CD8-positive, alpha-beta memory T cell (primary cell): ENCODE measurements at places on chromosomes 3 and 15.
A peak's percentile ranks its signal among the peaks of the same experiment; 100 is the strongest.

DNA sequence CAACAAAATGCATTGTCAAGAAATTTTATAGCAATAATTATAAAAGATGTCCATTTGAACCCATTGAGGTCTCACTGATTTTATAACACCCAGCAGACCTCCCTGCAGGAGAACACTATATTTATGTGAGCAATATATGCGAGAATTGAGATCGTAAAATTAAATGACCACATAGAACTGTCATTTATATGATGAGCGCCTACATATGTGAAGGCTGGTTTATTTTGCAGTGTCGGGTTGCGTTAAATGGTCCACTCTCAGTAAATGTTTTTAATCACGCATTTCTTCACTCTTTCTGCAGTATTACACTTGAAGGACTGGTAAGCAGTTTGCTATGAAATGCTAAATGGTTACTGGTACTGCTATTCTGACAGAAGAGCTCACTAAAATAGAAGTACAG lies 408.5 kb upstream of the AGTR1 start:
- DNase-seq: no peak

GRCh38 chr3:25000971-25001591 lies 427.0 kb upstream of the RARB start:
- no peak for DNase-seq

GRCh38 chr3:56915966-56916586 lies 114.3 kb upstream of the ARHGEF3 start:
- DNase-seq: peak; percentile 59

DNA sequence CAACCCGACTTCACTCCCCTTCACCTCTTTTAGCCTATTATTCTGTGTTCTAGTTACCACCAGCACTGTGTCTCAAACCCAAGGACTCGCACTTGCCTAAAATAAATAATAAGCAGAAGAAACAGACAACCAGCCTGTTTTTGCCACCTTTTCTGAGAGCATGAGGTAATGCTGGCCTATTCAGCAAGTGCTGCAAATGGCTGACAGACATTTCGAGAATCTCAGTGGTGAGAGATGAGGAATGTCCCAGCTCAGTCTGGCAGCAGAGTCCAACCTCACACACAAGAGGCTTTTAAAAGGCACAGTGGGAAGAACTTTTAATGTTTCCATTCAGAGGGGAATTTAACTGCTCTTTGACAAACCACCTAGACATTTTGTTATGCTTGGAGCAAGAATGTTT lies 143.3 kb upstream of the GMNC start:
- no peak for DNase-seq

GRCh38 chr3:4495294-4496086 lies 2.3 kb downstream of the ITPR1 start:
- DNase-seq: no peak

- DNase-seq: no peak
Measured at GRCh38 chr3:152499791-152500385, 231.2 kb downstream of the MBNL1 start.

DNA sequence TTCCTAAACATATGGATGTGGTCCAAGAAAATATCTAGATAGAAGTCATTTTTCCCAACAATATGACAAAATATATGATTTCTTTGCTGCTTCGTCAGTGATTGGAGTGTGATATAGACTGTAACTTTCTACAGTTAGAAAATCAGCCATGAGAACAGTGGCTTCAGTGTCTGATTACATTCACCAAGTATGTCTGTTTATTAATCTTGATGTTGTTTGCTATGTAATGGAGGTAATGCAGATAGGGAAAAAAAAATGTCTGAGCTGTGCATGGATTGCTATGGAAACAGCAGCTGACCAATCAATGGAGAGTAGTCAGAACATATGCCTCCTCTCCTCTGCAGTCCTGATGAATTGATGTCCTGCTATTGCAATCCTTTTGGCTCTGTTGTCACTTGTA lies 72.3 kb upstream of the GAP43 start:
- no peak for DNase-seq

DNA sequence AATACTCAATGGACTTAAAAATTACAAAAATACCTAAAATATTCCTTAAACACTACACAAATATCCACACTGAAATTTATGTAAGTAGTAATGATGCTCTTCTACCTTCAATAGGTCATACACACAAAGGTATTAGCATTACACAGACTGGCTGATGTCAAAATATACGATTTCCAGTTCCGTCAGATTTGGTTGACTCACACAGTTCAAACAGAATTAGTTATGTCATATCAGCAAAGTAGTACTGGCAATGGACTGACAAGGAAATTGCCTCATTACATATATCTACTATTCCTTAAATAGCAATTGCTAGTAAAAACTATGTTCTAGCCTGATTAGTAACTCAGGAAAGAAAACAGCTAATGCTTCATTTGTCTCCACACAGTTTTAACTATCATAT lies 70.8 kb downstream of the ADAM10 start:
- DNase-seq: no peak

- DNase-seq: no peak
Measured at GRCh38 chr3:61864886-61865285, 303.5 kb downstream of the PTPRG start.

DNA sequence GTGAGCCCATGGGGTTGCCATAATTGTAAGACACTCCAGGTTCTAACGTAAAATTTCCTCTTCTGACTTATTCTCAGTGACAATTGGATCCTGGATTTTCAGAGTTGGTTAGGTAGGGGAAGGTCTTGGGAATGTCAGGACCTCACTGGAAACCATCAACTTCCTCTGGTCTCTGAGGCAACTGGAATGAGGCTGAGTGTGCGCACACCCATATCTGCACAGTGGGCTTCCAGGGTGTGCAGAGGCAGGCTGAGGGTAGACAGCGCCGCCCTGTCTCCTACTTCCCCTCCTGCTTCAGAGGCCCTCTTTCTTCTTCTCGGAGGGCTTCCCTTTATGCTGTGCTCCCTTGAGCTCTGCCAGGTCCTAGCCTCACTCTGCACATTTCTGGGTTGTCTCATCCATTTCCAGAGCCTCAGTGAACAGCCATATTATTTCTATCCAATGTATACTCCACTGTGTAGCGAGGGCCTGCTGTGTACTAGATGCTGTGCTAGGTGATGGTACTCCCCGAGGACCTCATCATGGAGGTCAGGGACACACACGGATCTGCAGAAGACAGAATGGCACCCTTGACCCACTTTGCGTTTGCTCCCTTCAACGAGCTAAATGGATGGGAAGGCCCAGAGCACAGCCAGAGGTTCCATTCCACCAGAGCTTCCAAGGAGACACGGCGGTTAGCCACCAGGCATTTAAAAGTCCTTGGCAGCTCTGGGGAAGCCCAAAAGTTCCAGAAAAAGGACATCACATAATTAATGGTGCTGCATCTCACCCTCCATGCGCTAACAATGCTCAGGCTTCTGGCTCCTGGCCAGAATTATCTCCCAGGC lies 18.3 kb downstream of the ACAA1 start:
- no peak for DNase-seq

- no peak for DNase-seq
Measured at GRCh38 chr3:32290619-32291018, 52.1 kb downstream of the CMTM8 start.

DNA sequence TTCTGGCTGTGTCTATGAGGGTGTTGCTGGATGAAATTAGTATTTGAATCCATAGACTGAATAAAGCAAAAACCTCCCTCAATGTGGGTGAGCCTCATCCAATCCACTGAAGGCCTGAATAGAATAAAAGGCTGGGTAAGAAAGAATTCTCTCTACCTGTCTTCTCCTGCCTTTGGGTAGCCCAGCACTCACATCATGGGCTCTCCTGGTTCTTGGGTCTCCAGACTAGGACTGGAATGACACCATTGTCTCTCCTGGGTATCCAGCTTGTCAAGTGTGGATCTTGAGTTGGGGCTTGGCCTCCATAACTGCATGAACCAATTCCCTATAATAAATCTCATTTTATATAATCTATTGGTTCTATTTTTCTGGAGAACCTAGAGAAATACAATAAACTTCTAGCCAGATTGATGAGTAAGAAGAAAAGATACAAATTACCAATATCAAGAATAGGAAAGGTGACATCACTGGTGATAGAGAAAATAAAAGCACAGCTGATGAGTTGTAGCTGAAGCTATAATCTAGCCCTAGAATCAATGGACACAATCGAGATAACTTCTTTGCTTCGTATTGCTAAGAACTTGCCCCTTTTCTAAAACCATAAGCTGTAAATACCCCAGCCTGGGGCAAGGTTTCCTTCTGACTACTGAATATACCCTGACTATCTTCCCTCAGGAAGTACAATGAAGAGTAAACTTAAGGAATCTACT lies 106.4 kb downstream of the ANO10 start:
- DNase-seq: no peak

DNA sequence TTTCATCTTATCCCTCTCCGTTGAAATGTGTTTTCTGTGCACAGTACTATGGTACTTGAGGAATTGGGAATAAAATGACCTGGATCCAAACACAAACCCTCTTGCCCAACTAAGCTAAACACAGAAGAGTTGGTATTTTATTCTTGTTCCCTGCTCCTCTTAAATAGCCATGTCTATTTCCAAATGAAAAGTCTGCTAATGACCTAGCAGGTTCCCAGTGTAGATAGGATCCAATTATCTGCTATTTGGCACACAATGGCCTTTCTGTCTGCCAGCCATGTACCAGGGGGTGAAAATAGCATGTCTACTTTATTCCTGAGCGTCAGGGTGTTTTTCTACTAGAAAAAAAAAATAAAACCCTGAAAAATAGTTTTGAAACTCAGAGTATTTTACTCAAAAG lies 657.0 kb upstream of the NAALADL2 start:
- DNase-seq: no peak

GRCh38 chr3:17980863-17981262 lies 238.4 kb upstream of the TBC1D5 start:
- no peak for DNase-seq

GRCh38 chr15:68479406-68479805 lies 47.4 kb upstream of the ITGA11 start:
- DNase-seq: no peak

- no peak for DNase-seq
Measured at GRCh38 chr3:67875338-67875737, 220.9 kb upstream of the SUCLG2 start.

DNA sequence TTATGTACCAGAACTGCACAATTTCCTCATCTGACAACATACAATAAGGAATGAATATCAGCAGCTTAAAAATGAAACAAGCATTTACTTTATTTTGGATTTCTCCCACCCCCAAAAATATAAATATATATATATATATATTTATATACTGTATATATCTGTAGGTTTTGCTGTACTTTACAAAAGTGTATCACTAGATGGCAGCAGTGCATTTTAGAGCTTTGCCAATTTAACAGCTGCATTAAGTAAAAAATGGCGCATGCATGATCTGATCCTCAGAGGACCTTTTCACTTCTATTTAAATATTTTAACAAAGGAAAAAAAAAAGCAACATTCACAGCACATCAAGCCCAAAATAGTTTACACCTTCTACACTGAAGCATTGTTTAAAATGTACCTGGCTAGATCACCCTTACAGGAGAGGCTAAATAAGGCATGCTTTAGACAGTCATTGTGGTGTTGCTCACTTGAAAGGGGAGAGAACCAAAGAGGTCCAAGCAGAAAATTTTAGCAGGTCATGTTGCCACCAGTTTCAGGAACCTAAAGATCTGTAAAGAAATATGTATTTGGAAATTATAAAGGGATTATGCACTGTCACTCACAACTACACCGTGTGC lies 72.6 kb downstream of the NPTN start:
- DNase-seq: no peak

DNA sequence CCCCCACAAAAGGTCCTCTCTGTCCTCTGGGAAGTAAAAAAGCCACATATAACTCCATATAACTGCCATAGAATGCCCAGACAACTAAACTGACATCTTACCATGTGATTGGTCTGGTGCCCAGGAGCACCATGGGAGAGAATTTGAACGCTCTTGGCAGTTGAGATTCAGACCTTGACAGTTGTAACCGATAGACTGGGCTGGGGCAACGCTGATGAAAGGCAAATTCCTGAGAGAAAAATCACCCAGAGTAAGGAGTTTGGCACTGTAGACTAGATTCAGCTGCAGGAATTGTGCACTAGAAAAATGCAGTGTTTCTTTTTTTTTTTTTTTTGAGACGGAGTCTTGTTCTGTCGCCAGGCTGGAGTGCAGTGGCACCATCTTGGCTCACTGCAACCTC lies 240.5 kb downstream of the SOX2 start:
- DNase-seq: no peak

GRCh38 chr3:108333961-108334360 lies 37.6 kb downstream of the HHLA2 start:
- no peak for DNase-seq

DNA sequence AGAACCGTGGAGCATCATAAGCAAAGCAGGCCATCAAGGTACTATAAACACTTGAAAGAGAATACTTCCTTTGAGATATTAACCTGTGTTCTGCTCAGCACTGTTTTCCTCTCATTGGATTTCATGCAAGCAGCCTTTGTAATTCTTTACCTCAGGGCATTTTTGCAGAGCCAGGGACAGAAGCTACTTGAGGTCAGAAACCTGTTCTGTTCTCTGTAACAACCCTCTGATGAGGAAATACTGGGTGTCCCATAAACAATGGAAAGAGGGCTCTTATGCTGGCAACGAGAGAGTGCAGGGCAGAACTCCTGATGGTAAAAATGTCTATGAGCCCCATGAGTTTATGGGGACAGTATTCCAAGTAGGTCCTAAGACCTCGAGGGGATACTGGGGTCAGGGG lies 66.0 kb downstream of the DCLK3 start:
- DNase-seq: no peak

DNA sequence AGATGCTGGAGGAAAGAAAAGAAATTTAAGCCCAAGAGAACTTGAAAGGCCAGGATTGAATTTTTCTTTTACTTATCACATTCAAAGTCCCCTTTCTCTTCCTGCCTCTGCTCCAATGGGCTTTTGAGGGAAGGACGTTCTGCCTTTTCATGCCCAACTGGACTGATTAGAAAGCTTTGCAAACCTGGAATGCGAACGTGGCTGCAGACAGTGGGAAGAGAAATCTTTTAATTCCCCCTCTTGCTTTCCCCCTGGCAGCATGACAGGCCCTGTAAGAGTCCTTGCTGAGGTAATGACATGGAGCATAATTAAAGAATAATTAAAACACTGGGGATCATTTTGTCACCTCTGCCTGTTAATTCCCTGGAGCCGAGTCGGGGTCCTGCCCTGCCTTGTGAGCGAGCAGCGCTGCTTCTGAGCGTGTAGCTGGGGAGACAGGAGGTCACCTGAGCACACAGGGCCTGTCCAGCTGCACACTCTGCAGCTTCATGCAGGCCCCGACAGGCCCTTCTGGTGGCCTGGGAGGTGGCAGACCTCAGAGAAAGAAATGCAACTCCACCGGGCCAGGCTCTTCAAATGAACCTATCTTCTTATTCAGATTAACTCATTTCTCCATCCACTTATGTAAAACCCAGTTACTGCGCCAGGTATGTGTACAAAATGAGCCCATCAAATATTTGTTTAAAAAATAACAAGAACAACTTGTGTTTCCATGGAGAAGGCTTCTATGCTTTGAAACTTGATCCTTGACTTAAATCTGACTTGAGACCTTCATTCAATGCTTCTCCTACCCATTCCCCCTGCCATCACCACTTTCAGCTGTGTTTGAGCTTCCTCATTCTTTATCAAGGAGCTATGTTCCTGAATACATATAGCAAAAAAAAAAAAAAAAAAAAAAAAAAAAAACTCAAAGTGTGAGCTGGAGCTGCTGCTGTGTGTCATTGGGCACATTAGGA lies 628.2 kb upstream of the CFAP20DC start:
- DNase-seq: no peak
